ENCODE measurements at places on chromosomes 12 and 14.

DNA sequence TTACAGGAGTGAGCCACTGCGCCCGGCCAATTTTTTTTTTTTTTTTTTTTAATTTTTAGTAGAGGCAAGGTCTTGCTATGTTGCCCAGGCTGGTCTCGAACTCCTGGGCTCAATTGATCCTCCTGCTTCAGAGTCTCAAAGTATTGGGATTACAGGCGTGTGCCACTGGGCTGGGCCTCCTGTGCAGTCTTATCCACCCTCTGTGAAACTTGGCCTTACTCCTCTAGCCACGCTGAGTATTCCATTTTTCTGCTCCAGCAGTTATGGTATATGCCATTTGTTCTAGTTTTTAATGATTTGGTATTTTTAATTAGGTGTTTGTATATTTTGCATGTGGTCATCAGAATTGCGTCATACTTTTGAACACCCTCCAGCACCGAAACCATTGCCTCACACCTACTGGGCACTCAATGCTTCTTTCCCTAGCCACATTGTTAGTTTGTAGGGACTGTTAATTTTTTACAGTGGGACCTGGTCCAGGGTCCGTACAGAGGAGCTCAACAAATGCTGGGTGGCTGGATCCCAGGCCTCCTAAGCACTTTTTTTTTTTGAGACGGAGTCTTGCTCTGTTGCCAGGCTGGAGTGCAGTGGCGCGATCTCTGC is 11.4 kb downstream of the RIOX1 start:
- ATAC-seq: no peak

DNA sequence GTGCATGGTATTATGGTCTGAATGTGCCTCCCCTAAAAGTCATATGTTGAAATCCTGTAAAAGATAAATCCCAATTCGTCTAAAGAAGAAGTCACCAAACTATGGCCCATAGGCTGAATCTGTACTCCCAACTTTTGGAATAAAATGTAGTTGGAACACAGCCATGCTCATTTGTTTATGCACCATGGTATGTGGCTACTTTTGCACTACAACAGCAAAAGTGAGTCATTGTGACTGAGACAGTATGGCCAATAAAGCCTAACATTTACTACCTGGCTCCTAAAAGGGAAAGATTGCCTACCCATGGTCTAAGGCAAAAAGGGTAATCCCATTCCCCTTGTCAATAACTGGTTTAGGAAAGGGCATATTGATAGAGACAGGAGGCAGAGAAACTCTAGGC is 101.8 kb downstream of the LRIG3 start:
- ATAC-seq: no peak

DNA sequence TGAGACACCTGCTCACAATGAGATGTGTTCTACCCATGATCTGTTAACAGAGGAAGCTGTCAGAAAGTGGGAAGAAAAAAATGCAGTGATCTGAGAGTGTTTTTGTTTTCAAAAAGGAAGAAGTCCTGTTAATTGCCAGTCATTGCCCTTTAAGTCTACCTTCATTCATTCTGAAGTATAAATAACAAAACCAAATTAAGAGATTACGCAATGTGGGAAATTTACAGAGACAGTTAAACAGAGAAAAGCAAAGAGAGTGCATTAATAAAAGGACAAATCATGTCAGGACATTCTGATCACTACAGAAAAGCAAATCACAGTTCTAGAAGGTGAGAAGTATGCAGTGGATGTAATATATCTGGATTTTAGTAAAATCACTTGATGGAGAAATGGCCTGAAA is 154.2 kb downstream of the NRXN3 start:
- no peak for ATAC-seq

DNA sequence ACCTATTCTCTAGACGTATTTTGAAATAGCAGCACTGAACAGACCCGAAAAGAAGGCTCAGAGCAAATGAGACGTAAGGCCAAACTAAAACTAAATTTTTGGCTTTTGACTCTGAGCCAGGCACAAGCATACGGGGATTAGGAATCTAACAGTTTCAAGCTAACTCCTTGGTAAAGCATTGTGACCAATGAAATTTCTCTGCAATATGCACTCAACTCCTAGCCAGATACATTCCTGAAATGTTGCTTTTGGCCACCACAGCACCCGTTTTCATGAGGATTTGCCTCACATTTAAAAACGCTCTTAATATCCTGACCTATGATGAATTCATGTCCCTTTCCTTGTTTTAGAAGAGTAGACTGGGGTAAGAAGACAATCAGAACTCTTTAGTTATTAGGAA is 53.1 kb upstream of the NPFF start:
- ATAC-seq: no peak

DNA sequence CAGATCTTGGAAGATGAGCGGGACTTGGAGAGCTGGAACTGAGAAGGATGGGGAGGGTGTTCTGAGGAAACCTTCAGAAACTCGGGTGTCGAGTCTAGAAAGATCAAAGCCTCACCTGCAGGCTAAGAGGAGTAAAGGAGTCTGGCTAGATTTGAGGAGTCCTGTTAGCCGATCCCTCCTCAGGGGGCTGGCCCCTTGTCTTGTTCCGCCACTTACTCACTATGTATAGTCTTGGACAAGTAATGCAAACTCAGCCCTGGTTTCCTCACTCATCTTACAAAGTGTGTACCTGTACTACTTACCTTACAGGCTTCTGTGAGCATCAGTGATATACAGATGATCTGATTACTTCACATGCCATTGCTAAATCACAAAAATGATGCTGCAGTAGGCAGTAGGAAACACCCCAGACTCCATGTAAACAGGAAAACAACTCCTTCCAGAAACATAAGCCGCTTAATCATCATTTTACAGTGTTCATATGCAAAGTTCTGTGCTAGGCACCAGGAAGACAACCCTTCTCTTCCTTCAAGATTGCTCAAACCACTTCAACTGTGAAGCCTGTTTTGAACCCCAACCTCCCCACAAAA is 2.0 kb upstream of the SPTLC2 start:
- ATAC-seq: no peak

All from activated CD4-positive, CD25-positive, alpha-beta regulatory T cell treated with anti-CD3 and anti-CD28 coated beads, Interleukin-2, amount 50 U/mL, for 24 hours (primary cell).